ENCODE measurements at places on chromosomes 13 and 19.

DNA sequence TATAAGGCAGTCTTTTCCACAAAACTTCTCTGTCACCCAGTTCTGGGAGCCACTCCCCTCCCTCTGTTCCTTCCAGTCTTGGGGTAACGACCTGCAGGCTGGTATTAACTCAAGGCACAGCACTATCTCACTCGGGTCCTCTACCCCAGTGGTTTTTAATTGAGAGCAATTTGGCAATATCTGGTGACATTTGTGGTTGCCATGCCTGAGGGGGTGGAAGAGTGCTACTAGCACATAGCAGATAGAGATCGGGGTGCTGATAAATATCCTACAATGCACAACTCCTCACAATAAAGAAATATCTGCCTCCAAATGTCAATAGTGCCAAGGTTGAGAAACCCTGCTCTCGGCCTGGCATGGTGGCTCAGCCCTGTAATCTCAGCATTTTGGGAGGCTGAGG is 117.7 kb upstream of the ABCC4 start:
- no peak for DNase-seq

GRCh38 chr13:98050041-98050466 is 92.8 kb upstream of the FARP1 start:
- no peak for DNase-seq

- DNase-seq = no peak
Measured at GRCh38 chr19:55344444-55344843, 4.8 kb downstream of the KMT5C start.

DNA sequence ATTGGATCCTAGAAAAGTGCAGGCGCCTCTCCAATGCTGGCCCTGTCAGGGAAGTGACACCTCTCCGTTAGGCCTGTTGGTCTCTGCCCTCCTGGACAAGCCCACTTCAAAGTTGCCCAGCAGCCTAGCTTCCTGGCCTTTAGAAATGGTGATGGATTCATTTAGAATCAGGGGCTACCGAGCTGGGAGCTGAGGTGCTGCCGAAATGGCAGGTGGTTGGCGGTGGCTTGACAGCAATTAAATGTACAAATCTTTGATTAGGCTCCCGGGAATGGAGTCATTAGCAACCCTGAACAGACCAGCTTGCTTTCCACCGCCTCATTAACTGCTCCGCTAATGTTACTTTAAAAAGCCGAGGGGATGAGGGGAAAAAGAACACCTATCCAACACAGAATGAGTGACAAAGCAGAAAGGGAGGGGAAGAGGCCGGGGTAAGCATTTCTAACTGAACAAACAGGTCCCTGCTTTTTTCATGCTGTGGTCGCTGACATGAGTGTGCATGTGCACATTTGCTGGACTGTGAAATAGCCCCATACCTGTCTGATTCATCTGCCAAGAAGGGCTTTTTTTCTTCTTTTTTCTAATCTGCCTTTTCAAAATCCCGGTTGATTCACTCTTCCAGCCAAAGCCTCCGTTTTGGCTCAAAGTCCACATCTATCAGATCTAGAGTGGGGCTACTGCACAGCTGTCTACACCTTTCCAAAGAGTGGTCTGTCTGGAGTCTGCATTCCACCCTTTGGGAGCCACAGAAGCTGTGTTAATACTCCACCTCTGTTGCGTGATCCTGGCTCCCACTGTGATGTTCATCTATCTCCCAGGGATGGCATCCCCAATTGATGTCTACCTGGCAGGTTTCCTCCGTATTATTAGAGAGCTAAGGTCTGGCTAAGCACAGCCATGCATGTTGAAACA is 431.9 kb downstream of the COG6 start:
- DNase-seq = no peak

DNA sequence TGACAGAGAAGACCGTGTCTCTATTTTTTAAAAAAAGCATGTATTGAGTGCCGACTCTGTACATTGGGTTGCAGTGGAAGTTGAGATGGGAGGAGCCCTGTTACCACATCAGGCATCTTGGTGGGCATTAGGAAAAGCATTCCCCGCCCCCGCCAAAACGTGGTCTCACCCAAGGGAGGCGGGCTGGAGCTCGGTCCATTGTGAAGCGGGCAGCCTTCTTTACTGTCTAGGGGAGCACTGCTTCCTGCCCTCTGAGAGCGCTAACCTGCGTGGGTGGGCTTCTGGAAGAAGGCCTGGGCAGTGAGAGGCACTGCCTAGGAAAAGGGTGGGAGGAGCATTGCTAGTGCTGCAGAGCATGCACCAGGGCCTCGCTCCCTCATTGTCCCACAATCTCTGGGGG is 3.9 kb downstream of the NR1H2 start:
- no peak for DNase-seq

GRCh38 chr19:38255383-38256014 is 675 bp downstream of the PPP1R14A start:
- DNase-seq = no peak

All from cerebellar nuclear complex (tissue), 1 donor.